Spinal cord (tissue), 10 donors: ENCODE measurements at places on chromosomes 12 and 14. TPM values are rescaled to one million over a fixed set of nuclear protein-coding genes. Genes with fewer than 3 reads are reported as not detected.

DNA sequence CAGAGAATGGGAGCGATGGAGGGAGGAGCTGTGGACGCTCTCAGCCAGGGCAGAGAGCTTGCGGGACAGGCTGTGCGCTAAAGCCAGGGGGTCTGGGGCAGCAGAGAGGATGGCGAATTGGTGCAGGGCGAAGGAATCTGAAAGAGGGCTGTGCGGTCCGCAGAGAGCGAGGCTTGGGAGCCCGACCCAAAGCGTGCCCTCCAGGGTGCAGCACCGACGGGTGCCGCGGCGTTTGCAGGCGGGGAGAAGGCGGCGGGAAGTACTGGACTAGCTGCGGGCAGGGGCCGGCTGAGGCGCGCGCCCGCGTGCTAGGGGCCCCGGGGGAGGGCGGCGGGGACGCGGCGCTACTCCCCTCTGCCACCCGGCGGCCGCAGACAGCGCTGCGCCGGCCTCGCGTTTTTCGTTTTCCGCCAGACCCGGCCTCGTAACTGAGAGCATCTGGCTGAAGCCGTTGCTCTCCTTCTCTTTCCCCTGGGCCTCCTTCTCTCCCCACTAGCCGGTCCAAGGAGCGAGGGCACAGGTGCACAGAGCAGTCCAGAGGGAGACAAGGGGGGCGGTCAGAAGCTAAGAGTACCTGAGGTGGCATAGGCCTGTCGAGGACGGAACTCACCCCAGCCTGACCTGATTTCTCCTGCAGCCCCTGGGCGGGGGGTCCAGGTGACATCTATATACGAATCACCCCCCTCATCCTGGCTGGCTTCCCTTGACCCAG lies 24.9 kb downstream of the SLC6A12 start:
- peak; percentile 87 for DNase-seq

DNA sequence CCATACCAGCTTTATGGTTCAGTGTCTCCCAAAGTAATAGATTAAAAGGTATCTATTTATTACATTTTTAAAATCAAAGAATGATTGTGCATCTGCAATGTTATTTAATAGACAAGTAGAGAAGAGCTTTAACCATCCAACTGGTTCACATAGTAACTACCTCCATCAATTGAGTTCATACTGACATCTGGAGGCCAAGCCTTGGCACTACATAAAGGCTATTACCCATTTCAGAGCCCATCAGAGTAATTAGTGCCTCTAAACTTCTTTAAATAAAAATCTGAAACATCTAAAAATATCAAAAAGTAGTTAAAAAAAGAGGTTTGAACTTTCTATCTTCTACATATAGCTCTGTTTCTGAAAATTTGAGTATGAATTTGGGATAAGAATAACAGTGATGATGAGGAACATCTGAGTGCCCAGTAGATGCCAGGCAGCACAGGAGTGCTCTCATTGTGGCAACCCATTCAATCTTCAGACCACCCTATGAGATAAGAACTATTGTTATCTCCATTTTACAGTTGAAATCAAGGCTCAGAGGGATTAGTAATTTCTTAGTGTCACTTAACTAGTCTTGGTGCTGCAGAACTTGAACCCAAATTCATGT lies 132.9 kb upstream of the DAAM1 start:
- DNase-seq = peak; percentile 88

DNA sequence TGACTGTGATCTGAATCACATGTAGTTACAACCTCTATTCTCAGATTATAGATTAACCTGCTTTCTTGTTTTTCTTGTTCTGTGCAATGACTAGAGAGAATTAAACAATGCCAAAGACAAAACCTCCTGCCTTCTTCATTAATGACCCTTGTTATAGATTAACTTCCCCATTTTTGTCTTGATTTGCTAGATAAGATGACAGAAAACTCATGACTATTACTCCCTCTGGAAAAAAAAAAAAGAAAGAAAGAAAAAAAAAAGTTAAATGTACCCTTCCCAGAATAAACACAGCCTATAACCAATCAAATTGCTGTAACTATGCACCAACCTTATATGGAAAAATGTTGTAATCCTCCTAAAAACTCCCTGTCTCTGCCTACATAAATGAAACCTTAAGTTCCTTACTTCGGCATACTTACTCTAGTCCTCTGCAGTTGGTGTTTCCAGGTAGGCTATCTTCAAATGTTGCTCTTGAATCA lies 41.1 kb upstream of the PCED1B start:
- DNase-seq = no peak

The LMBR1L gene
- 48.5 TPM for total RNA-seq

DNA sequence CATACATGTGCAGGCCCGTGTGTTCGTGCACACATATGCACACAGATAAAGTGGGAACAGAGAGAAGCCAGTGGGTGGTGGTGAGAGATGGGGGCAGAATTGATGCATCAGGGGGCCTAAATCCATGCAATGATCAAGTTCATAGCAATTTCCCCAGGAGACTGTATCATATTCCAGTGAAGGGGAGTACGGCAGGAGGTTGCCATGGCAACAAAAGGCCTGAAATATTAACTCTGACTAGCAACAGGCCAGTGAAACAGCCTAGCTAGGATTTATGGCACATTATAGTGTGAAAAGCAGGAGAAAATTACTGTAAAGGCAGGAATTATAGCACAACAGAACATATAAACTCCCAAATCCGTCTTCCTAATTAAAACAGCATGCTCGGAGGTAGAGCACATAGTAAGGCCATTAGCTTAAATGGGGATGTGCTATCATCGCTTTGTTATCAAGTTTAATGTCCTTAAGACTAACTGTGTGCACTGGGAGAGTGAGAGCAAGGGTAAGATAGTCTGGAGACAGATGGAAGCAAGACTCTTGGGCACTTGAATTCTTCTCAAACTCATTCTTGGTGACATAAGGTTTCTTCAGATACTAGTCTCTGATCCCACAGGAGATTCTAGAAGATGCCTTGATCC lies 806.3 kb downstream of the DIO2 start:
- peak; percentile 2 for DNase-seq

DNA sequence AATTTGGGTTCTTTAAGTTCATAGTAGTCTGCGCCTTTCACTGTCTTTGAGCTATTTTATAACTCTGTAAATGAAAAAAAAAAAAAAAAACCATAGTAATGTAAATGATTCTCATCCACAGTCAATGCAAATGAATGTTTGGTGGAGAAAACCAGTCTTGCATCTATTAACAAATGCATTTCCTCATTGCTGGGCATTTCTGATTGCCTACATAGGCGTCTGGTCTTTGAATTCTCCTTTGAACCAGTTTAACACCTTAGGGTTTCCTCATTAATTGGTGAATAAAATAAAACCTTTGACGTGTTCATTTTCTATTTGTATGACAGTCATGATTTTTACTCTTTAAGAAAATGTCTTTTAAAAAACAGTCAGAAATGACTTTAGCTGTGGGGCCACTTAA lies 114.8 kb downstream of the C12orf75 start:
- DNase-seq = no peak

DNA sequence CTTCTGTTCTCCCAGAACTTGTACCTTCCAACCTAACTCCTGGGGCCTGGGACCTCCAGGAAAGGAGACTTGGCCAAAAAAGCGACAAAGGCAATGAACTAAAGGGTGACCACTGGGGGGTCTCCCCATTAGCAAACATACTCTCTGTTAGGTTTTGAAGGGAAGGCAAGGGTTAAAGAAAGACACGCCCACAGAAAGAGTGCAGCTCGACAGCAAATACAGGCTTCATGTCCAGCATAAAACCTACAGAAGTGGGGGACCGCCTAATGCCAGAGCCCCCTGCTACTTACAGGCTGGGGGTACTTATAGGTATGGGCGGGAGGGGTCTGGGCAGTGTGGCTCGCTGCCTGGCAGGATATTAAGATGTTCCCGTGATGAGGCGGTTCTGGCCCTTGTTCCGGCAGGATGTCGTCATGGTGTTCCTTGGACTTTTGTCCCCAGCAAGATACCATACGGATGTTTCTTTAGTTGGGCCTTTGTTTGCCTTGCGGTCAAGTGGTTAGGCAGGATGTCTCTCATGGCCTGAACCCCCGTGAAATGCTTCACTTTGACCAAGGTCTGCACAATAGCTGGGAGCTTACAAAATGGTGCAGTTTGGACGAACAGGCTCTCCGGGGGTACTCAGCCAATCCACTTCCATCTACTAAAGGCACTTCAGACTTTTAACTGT lies 53.4 kb downstream of the PRMT8 start:
- DNase-seq = no peak

DNA sequence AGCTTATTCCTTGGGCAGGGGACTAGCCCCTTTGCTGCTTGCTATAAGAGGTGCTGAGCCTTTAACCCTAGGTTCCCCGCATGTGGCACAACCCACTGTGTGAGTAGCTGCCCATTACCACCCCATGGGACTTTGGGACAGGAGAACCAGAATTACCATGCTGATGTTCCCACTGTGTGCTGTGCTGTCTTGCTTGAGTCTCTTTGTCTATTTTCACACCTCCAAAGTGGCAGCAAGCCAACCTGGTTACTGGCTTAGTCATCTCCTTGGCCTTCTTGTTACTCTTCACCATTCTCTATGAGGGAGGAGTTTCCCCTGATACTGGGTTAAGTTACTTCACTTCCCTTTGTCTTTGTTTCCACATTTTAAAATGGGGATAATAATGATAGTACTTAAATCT lies 73.4 kb upstream of the ETV6 start:
- no peak for DNase-seq

The REC8 gene
- total RNA-seq = 18.7 TPM

- no peak for DNase-seq
Observed at GRCh38 chr14:61644834-61645233, 50.5 kb upstream of the HIF1A start.

The SLCO1B1 gene
- total RNA-seq = not detected

GRCh38 chr12:1630133-1630826 lies 1.2 kb downstream of the WNT5B start:
- DNase-seq = no peak

GRCh38 chr12:22653791-22654190 lies 28.8 kb downstream of the ETNK1 start:
- DNase-seq = no peak

The ZC3H14 gene
- 92.2 TPM for total RNA-seq

GRCh38 chr14:72565149-72565559 lies 328.7 kb downstream of the DPF3 start:
- no peak for DNase-seq

The GLIPR1 gene
- total RNA-seq = 20.7 TPM

DNA sequence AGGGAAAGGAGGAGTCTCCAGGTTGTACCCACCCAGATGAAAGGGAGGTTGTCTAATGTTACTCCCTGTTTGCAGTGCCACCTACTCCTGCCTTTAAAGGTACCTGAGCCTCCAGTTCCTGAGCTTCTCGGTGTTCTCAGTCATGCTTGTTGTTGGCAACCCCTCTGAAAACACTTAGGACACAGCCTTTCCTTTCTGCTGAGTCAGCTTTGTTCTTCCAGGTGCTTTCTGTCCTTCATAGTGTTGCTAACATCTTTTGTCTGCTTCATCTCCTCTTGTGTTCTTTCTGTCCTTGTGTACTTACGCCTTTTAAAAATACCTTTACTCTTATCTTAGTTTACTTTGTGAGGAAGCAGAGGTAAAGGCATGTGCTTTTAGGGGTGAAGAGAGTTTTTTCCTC lies 97.0 kb upstream of the NEDD1 start:
- DNase-seq = no peak

The TEX22 gene
- 0.20 TPM for total RNA-seq

GRCh38 chr14:35402323-35403113 lies 2.0 kb downstream of the NFKBIA start:
- DNase-seq = no peak

- DNase-seq = no peak
Observed at GRCh38 chr14:95956601-95957460, 80.2 kb downstream of the TUNAR start.

The NRXN3 gene
- total RNA-seq = 73.4 TPM

The MYF6 gene
- 0.61 TPM for total RNA-seq

GRCh38 chr14:51792809-51793208 lies 67.6 kb upstream of the GNG2 start:
- no peak for DNase-seq

The LRRC10 gene
- not detected for total RNA-seq

The FGF6 gene
- total RNA-seq = not detected

The KDM2B gene
- total RNA-seq = 26.8 TPM

DNA sequence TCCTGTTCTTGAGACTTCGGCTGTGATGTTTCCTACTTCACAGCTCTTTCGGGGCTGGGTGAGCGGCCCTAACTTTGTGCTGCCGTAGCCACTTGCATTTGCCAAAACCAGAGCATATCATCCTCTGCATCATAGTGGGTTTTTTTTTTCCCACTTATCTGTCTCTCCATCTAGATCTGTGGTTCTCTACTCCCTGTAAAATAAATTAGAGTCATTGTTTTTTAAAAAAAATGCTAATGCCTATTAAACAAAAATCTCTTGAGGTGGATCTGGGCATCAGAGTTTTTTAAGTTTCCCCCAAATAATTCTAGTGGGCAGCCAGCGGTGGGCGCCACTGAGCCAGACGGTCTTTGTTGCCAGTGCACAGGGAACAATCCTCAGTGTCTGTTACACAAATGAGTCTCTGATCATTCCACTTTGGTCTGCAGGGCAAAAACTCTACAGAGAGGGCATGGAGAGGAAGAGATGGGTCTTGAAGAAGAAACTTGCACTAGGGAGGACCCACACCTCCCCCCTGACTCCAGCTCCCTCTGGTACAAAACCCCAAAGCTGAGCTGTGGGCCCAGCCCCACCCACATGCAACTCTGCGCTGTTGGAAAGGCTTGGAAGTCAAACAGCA lies 62.4 kb upstream of the BCL2L14 start:
- no peak for DNase-seq

GRCh38 chr14:28813810-28814209 lies 47.2 kb downstream of the FOXG1 start:
- no peak for DNase-seq

DNA sequence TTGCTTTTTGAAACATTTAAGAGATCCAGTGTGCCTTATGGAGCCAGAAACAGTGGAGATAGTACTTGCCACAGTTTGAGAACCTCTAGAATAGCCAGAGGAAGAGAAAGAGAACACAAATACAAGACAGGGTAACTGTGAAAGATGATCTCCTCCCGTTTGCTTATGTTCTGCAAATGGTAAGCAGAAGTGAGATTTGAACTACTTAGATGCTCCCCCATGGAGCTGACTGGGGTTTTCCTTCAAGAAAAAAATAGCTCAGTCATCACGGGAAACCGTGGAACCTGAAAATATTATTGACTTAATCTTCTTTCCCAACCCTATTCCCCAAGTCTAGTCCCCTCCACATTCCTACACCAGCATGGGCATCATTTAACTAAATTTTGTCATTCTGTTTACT lies 87.1 kb downstream of the KIF21A start:
- no peak for DNase-seq

GRCh38 chr14:74543771-74544438 lies 50.3 kb downstream of the ISCA2 start:
- no peak for DNase-seq

DNA sequence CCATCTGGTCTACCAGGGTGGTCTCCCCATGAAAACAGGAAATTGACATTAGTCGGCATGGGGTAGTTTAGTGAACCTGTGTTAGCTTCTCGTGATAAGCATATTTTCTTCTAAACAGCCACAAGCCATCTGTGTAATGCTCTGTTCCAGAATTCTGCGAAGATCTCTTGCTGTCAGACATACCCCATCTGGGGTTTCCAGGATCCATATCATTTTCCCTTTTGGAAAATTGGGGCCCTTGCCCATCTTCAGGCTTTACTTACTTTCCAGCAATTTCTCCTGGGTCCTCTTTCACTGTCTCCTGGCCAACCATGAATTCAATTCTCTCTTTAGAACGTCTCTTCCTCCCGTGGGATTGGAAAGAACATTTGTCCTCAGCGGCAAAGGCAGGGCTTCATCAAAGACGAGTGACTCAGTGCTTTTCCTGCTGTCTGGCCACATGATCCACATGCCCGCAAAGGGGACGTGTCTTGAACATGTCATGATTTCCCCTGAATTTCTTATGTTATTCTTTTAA lies 21.4 kb upstream of the NCOR2 start:
- DNase-seq = no peak

- no peak for DNase-seq
Observed at GRCh38 chr14:72683787-72684186, 210.1 kb downstream of the DPF3 start.

The GABARAPL1 gene
- 115 TPM for total RNA-seq

The HCAR3 gene
- 0.44 TPM for total RNA-seq
